ENCODE measurements at places on chromosomes 5 and 9. TPM values are rescaled to one million over a fixed set of nuclear protein-coding genes. Genes with fewer than 3 reads are reported as not detected.

DNA sequence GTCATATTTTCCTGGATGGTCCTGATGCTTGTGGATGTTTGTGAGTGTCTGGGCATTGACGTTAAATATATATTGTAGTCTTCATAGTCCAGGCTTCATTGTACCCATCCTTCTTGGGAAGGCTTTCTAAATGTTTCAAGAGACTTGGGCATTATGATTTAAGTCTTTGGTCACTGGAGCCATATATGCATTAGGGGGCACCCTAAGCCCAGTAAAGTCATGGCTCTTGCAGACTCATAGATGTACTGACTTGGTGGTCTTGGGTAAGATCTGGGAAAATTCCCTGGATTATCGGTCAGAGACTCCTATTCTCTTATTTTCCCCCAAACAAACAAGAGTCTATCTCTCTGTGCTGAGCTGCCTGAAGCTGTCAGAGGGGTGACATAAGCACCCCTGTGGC, 271.1 kb downstream of the TRIM36 start:
- no peaks in the 10 kb centered on the region for H3K4me1 ChIP-seq
- no peaks in the 10 kb centered on the region for H3K36me3 ChIP-seq
- DNase-seq: no peak
- no peak overlapping the region for H3K4me3 ChIP-seq
- no peak overlapping the region for H3K27ac ChIP-seq
- no peaks in the 10 kb centered on the region for H3K27me3 ChIP-seq

- no peak for DNase-seq
- H3K4me1 ChIP-seq: no peaks in the 10 kb centered on the region
- H3K27ac ChIP-seq: no peak overlapping the region
- no peaks in the 10 kb centered on the region for H3K27me3 ChIP-seq
- no peak overlapping the region for H3K4me3 ChIP-seq
- no peaks in the 10 kb centered on the region for H3K36me3 ChIP-seq
Observed at GRCh38 chr5:2697041-2697440, 54.4 kb downstream of the IRX2 start.

DNA sequence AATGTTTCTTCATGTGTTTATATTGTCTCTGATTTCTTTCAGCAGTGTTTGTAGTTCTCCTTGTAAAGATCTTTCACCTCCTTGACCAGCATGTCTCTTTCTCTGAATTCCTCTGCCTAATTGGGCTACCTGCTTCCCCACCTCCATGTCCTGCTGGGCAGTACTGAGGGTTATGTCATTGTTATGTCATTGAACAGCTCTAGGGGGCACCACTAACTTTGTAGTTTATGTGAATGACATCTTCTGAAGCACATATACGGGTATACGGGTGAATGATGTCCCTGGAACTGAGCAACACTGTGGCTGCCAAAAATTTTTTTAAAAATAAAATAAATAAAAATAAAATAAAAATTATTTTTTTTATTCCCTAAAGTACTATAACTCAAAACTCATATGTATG, 16.9 kb upstream of the SNCAIP start:
- no peak overlapping the region for H3K27ac ChIP-seq
- H3K4me3 ChIP-seq: no peak overlapping the region
- DNase-seq: no peak
- no peaks in the 10 kb centered on the region for H3K27me3 ChIP-seq
- peaks cover 8% of the 10 kb centered on the region for H3K4me1 ChIP-seq
- no peaks in the 10 kb centered on the region for H3K36me3 ChIP-seq

GRCh38 chr9:9556865-9557803, 1055.7 kb downstream of the PTPRD start:
- no peaks in the 10 kb centered on the region for H3K4me1 ChIP-seq
- DNase-seq: no peak
- H3K4me3 ChIP-seq: no peak overlapping the region
- H3K27me3 ChIP-seq: no peaks in the 10 kb centered on the region

GRCh38 chr9:137828527-137829259, 48.9 kb upstream of the CACNA1B start:
- H3K4me1 ChIP-seq: no peaks in the 10 kb centered on the region
- H3K36me3 ChIP-seq: no peaks in the 10 kb centered on the region
- no peak overlapping the region for H3K4me3 ChIP-seq
- DNase-seq: no peak

- no peaks in the 10 kb centered on the region for H3K36me3 ChIP-seq
- no peak overlapping the region for H3K27ac ChIP-seq
- H3K4me3 ChIP-seq: no peak overlapping the region
Observed at GRCh38 chr9:96056226-96056625, 180.7 kb downstream of the ERCC6L2 start.

DNA sequence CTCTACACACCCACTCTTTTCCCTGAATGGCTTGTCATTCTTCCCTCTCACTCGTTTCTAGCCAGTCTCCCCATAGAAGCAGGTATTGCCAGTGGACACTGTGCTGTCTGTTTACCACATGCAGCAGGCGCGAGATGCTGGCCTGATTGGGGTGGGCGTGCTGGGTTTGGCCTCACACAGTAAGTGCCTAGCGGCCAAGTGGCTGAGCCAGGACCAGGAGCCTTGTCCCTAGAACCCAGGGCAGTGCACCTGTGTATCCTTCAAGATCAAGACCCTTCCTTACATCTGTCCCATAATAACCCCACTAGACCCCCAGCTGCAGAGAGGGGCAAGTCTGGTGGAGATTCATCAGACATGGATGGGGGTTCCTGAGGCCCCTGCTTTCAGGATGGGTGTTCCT, 112.8 kb upstream of the IRX4 start:
- H3K36me3 ChIP-seq: no peaks in the 10 kb centered on the region
- no peak for DNase-seq
- no peak overlapping the region for H3K4me3 ChIP-seq
- H3K27me3 ChIP-seq: no peaks in the 10 kb centered on the region
- H3K4me1 ChIP-seq: no peaks in the 10 kb centered on the region

Gene HSPA9
- 148 TPM for total RNA-seq

DNA sequence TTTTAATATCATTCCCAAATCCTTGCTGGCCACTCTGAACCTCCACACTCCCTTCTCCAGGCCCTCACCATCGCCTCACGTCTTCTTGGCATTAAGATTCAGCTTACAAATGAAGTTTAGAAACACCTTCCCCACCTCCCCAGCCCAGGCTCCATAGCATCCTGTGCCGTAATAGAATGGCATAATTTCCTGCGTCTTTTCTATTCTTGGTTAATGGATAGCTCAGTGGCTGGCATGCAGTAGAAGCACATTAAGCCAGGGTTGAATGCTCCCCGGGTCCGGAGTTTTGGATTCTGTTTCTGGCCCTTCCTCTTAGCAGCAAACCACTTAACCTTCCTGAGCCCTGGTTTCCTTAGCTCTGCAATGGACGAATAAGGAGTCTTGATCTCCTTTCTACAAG, 13.8 kb downstream of the WWC1 start:
- H3K36me3 ChIP-seq: no peaks in the 10 kb centered on the region
- H3K4me3 ChIP-seq: no peak overlapping the region
- H3K27me3 ChIP-seq: no peaks in the 10 kb centered on the region
- H3K27ac ChIP-seq: no peak overlapping the region
- no peaks in the 10 kb centered on the region for H3K4me1 ChIP-seq
- no peak for DNase-seq

GRCh38 chr9:127603226-127603625, 8.9 kb upstream of the STXBP1 start:
- no peak for DNase-seq
- peaks cover 2% of the 10 kb centered on the region for H3K4me1 ChIP-seq
- H3K27ac ChIP-seq: no peak overlapping the region
- no peaks in the 10 kb centered on the region for H3K27me3 ChIP-seq
- no peak overlapping the region for H3K4me3 ChIP-seq

DNA sequence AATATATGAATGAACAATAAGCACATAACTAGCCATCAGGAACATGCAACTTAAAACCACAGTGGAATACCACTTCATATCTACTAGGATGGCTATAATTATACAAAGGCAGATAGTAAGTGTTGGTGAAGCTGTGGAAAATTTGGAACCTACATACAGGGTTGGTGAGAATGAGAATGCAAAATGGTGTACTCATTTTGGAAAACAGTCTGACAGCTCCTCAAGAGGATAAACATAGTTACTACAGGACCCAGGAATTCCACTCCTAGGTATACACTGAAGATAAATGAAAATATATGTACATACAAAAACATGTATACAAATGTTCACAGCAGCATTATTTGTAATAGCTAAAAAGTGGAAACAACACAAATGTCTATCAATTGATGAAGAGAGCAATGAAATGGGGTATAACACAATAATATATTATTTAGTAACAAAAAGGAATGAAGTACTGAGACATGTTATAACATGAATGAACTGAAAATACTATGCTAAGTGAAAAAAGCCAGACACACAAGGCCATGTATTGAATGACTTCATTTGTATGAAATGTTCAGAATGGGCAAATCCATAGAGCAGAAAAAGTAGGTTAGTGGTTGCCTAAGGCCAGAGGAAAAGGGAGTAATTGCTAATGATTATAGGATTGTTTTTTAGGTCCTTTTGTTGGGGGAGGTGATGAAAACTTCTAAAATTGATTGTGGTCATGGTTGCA, 31.2 kb upstream of the CDK5RAP2 start:
- no peak for DNase-seq
- no peaks in the 10 kb centered on the region for H3K4me1 ChIP-seq
- no peaks in the 10 kb centered on the region for H3K27me3 ChIP-seq
- H3K4me3 ChIP-seq: no peak overlapping the region

Gene IFNK
- total RNA-seq: not detected

- H3K27ac ChIP-seq: no peak overlapping the region
- no peak overlapping the region for H3K4me3 ChIP-seq
- H3K27me3 ChIP-seq: no peaks in the 10 kb centered on the region
Observed at GRCh38 chr5:89071941-89072331, 189.0 kb upstream of the MEF2C start.

DNA sequence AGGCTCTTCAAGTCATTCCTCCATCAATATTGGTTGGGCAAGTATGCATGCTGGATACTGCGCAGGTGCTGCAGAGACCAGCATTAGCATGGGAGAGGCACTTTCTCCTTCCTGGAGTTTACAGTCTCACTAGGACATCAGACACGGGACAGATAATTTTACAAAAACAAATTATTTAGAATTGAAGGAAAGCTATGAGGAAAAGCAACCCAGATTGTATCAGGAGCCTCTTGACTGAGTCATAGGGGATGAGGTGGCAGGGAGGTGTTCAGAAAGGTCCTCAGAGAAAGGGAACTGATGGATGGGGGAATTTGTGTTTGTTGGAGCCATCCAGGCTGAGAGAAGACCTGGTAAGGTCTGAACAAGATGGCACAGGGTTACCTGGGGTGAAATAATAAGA, 24.5 kb upstream of the RAB14 start:
- no peaks in the 10 kb centered on the region for H3K27me3 ChIP-seq
- H3K27ac ChIP-seq: no peak overlapping the region
- no peak overlapping the region for H3K4me3 ChIP-seq
- no peaks in the 10 kb centered on the region for H3K36me3 ChIP-seq

- no peak overlapping the region for H3K27ac ChIP-seq
- no peak overlapping the region for H3K4me3 ChIP-seq
- H3K4me1 ChIP-seq: peaks cover 2% of the 10 kb centered on the region
- no peaks in the 10 kb centered on the region for H3K36me3 ChIP-seq
Observed at GRCh38 chr5:106862450-106863193, 808.1 kb downstream of the EFNA5 start.

Gene RIC1
- 16.6 TPM for total RNA-seq

DNA sequence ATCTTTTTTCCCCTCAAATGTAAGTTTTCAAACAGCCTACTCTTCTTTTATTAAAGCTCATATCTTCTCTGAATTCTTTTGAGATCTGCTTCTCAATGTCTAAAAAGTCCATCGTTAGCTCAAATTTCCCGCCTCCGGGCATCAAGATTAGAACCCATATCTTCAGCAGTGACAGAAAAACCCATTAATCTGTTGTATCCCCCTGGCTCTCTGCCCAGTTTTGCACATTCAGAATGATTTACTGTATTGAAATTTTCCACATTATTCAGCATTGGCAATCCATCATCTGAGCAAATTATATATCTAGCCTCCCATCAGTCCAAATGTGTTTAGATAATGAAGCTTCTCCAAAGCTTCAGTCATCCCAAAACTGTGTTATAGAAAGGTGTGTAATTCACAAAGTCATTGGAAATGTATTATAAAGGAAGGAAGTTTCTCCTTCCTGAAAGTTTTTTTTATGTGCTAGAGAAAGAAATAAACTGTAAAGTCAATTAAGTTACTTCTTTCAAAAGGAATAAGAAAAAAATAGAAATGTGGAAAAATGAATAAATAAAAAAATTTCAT, 849.9 kb downstream of the MAT2B start:
- DNase-seq: no peak
- no peaks in the 10 kb centered on the region for H3K4me1 ChIP-seq
- H3K36me3 ChIP-seq: no peaks in the 10 kb centered on the region
- H3K27me3 ChIP-seq: no peaks in the 10 kb centered on the region
- H3K27ac ChIP-seq: no peak overlapping the region

GRCh38 chr5:174759091-174759490, 34.7 kb downstream of the MSX2 start:
- H3K4me3 ChIP-seq: no peak overlapping the region
- no peak for DNase-seq
- H3K4me1 ChIP-seq: no peaks in the 10 kb centered on the region
- H3K36me3 ChIP-seq: no peaks in the 10 kb centered on the region
- no peak overlapping the region for H3K27ac ChIP-seq

GRCh38 chr5:135377751-135378680, 21.0 kb downstream of the MACROH2A1 start:
- no peaks in the 10 kb centered on the region for H3K36me3 ChIP-seq
- H3K27me3 ChIP-seq: no peaks in the 10 kb centered on the region
- H3K4me3 ChIP-seq: no peak overlapping the region
- no peak for DNase-seq

GRCh38 chr5:72584466-72584865, 77.3 kb upstream of the ZNF366 start:
- no peaks in the 10 kb centered on the region for H3K4me1 ChIP-seq
- no peaks in the 10 kb centered on the region for H3K36me3 ChIP-seq
- no peak overlapping the region for H3K27ac ChIP-seq
- no peaks in the 10 kb centered on the region for H3K27me3 ChIP-seq
- H3K4me3 ChIP-seq: no peak overlapping the region
- DNase-seq: no peak

- no peak overlapping the region for H3K27ac ChIP-seq
- DNase-seq: no peak
- peaks cover 33% of the 10 kb centered on the region for H3K4me1 ChIP-seq
Observed at GRCh38 chr9:137694962-137695875, 76.4 kb downstream of the EHMT1 start.

- no peaks in the 10 kb centered on the region for H3K36me3 ChIP-seq
- H3K4me3 ChIP-seq: no peak overlapping the region
- no peak for DNase-seq
- no peak overlapping the region for H3K27ac ChIP-seq
- H3K4me1 ChIP-seq: no peaks in the 10 kb centered on the region
- H3K27me3 ChIP-seq: no peaks in the 10 kb centered on the region
Observed at GRCh38 chr9:126198854-126199253, 127.8 kb upstream of the MVB12B start.

- no peaks in the 10 kb centered on the region for H3K27me3 ChIP-seq
- no peaks in the 10 kb centered on the region for H3K36me3 ChIP-seq
- H3K4me3 ChIP-seq: no peak overlapping the region
- no peak for DNase-seq
- no peak overlapping the region for H3K27ac ChIP-seq
- no peaks in the 10 kb centered on the region for H3K4me1 ChIP-seq
Observed at GRCh38 chr5:122219436-122220166, 90.3 kb downstream of the ZNF474 start.

Measured in ovary (tissue), 10 donors.